ENCODE measurements at places on chromosomes 5 and 9.
A peak's percentile ranks its signal among the peaks of the same experiment; 100 is the strongest.

DNA sequence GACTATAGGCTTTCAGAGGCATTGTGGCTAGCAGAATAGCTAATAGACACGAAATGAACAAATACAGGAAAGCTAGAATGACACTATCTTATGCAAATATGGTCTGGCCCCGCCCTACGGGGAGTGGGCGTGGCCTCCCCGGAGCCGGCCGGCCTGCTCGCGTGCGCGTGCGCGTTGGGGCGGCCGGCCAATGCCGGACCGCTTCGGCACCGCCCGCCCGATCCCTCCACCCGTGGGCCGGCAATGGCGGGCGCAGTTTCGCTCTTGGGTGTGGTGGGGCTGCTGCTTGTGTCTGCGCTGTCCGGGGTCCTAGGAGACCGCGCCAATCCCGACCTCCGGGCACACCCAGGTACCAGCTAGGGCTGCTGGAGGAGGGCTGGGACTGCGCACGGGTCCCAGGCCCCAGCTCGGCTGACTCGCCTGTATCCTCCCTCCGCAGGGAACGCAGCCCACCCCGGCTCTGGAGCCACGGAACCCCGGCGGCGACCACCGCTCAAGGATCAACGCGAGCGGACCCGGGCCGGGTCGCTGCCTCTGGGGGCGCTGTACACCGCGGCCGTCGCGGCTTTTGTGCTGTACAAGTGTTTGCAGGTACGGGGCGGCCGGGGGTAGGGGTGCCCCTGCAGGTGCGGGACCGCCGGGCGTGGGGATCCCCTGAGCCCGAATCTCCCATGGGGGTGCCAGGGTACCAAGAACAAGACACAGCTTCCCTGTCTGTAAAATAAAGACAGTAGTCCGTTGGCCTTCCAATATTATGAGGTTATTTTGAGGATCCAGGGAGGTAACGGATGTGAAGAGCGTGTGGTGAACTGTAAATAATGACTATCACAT, at the start of gene CCDC107:
TSS of gene CCDC107 (plus strand) at position 156 of the 831 bp plus-strand sequence. CDS start at position 244, 88 bp downstream.
- DNase-seq = peak; percentile 70

DNA sequence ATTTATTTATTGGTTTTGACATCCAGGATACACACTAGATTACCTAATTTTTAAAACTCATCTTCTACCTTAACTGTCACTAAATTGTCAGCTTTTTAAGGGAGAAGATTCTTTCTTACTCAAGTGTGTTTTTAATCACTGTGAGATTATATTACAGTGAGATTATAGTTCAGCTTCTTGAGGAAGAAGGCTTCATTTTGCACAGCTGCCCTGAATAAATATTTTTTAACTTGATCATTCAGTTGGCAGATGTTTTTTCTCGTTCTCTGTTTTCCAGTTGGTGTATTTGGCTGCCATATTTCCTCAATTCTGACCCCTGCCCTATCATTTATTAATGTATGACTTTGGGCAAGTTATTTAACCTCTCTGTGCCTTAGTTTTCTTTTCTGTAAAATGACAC, 15.0 kb upstream of the ELL2 start:
- no peak for DNase-seq

DNA sequence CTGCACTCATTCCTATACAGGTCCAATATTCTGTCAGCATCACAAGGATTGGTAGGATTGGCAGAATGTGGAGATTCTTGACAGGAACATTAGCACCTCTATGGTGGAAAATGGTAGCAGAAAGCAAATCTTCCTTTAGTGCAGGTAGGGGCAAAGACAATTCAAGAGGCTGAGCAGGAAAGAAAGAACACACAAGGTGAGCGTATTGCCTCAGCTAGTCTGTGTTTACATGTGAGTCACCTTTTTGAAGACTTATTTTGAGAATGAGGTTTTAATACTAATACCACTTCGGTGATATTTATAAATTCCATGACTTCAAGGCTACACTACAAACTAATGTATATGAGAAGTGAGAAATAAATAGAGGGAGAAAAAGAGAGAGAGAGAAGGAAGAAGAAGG, 717.0 kb downstream of the BRINP1 start:
- DNase-seq = no peak

DNA sequence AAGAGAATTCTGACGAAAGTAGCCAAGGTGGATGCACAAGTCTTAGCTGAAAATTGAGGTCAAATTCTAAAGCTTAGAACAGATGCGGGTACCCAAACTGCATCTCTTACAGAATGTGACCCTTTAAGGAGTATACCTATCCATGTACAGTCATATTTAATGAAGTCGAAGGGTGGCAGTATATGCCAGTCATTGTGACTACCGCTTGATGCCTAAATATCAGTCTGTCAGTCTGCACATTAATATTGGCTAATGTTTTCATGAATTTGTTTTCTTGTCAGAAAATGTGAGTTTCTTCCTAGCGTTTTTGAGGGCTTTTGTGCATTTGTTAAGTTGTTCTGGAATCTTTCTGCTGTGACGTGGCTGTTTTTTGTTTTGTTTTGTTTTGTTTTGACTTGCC, 264.5 kb upstream of the ELAVL2 start:
- no peak for DNase-seq

GRCh38 chr9:99720455-99721050, 101.1 kb upstream of the NR4A3 start:
- DNase-seq = no peak

- DNase-seq = peak; percentile 13
These were observed 505 bp downstream of the SPTAN1 start for GRCh38 chr9:128552744-128553440.

- no peak for DNase-seq
These were observed 175.2 kb downstream of the GAPVD1 start for GRCh38 chr9:125436613-125437443.

- no peak for DNase-seq
These were observed 168.2 kb downstream of the CD180 start for GRCh38 chr5:67028371-67028770.

- no peak for DNase-seq
These were observed 3.2 kb downstream of the NEURL1B start for GRCh38 chr5:172644266-172644665.

GRCh38 chr9:80231318-80232236, 659.8 kb downstream of the TLE4 start:
- no peak for DNase-seq

DNA sequence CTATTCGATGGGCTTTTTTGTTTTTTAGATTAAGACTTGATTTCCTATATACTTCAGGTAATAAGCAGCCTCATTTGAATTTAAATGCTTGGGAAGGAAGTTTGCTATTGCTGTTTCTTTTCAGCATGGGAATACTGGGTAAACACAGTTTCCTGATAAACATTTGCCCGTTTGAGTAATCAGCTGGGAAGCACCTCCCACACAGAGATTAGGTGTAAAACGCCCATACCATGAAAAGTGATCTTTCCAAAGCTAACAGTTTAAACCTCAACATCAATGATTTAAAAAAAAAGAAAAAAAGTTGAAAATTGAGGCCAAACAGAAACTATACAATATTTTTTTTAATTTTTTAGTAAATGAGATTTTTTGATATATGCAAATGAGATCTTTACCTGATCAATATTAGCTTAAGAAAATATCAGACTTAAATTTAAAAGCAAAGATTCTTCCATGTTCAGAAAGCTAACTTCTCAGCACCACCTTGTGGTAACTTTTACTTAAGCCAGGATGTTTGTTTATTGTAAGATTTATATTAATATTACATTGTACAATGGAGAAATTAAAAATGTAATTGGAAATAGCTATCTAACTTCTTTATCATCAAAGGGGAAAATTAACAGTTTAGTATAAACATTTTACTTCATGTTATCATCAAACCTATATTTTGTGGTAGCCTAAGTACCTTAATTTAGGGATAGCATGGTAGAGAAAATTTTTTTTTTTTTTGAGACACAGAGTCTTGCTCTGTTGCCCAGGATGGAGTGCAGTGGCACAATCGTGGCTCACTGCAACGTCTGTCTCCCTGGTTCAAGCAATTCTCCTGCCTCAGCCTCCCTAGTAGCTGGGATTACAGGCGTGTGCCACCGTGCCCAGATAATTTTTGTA, 39.8 kb downstream of the F2RL2 start:
- no peak for DNase-seq

DNA sequence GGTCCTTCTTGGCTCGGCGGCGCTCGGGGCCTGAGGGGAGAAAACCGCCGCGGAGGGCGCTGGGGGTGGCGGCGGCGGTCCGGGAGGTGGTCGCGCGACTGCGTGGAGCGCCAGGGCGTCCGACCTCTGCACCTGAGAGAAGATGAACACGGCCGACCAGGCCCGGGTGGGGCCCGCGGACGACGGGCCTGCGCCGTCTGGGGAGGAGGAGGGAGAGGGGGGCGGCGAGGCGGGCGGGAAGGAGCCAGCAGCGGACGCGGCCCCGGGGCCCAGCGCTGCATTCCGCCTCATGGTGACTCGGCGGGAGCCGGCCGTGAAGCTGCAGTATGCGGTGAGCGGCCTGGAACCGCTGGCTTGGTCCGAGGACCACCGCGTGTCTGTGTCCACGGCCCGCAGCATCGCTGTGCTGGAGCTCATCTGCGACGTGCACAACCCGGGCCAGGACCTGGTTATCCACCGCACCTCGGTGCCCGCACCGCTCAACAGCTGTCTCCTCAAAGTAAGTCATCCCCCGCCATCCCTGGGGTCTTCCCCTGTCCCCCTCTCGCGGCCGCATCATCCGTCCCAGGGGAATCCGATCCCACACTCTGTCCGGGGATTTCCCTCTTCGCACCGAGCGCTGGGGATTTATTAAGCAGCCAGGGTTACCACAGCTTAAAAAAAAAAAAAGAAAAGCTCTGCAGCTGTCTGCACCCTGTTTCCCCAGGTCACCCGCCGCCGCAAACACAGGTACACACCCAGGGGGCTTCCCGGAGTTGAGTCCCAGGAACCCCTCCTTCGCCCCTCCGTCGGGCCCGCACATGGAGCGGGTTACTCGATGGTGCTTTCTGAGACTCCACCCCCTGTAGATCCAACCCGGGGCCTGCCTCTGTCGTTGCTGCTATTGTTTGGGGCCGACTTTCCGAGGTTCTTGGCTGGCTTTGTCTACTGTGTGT, at the start of gene GTF3C4:
TSS of gene GTF3C4 (plus strand) at position 8 of the 935 bp plus-strand sequence. CDS start at position 143, 135 bp downstream.
- DNase-seq = peak; percentile 16

DNA sequence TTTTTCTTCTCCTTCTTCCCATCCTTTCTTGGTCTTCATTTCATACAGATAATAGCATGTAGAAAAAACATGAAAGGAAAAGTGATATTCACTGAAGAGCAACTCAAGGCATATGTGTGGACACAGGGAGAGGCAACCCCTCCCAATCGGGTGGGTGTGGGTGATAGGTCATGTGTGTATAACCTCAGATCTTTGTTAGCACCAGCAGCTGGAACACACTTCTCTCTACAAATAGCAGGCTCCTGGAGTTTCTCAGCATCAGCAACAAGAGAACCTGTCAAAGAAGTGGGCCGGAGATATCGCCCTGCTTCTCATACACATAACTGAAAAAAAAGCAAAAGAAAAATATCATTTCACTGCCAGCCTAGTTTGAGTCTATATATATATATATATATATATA, 426.4 kb downstream of the DTWD2 start:
- DNase-seq = no peak

- DNase-seq = no peak
These were observed 139.3 kb upstream of the IER5L start for GRCh38 chr9:129317179-129318011.

DNA sequence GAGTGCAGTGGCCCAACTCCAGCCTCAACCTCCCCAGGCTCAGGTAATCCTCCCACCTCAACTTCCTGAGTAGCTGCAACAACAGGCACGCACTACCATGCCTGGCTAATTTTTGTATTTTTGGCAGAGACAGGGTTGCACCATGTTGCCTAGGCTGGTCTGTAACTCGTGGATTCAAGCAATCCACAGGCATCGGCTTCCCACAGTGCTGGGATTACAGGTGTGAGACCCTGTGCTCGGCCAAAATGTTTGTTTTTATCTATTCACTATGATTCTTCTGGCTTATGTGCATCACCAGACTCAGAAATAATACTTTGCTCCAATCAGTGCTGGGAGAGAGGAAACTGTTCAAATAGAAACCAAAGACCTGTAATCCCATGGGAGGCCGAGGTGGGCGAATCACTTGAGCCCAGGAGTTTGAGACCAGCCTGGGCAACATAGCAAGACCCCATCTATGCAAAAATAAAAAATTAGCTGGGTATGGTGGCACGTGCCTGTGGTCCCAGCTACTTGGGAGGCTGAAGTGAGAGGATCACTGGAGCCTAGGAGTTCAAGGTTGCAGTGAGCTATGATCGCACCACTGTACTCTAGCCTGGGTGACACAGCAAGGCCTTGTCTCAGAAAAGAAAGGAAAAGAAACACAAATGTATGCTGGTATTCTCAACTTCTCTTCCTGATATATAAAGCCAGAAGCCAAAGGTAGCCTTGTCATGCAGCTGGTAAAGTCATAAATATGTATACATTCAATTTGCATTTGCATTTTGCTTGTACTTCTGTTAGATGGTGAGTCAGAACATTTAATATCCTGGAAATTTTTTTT, 4.5 kb downstream of the PIP5K1B start:
- DNase-seq = no peak

DNA sequence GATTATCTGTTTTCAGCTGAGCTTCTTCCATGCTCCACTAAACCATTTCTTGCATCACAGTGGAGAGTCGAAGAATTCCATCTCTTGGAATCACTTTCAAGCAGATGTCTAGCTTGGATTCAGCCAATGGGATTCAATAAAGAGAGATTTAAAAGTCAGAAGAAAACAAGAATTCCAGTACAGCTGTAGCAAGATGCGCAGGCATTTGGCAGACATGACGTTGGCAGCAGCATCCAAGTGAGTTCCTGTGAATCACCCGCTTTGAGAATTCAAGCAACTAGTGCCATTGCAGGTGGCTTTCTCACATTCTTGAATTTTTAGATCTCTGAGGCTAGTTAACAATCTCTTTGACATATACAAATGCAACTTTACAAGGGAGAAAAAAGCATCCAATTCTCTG, 467.0 kb downstream of the CDH10 start:
- DNase-seq = no peak

DNA sequence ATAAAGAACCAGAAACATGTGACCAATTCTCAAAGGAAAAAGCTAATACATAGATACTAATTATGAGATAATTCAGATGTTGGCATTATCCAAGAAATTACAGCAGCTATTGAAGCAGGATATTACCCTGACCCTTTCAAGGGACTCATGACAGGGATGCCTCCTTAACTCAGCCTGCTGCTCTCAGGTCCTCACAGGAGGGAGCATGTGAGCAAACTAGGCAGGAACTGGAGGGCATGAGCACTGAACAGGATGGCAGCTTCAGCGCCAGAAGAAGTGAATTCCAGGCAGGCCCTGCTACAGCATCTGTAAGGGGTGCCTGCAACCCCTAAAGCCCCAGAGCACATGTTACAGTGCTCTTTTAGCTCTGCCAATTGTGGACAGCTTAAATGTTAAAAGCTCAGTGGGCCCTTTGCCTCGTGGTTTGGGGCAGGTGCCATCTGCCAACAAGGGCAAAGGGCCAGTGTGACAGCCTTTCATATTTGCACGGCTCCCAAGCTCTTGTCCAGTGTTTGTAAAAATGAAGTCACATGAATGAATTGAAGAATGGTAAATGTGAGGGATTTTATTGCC, 464.7 kb upstream of the COX7C start:
- DNase-seq = no peak

Measured in stimulated activated CD4-positive, alpha-beta T cell treated with anti-CD3 and anti-CD28 coated beads, Interleukin-1b, Interleukin-23, amount 100 ng/mL, for 24 hours (primary cell).